Left renal pelvis (tissue), 4 donors: ENCODE measurements at places on chromosomes 6 and 20. TPM values are rescaled to one million over a fixed set of nuclear protein-coding genes. Genes with fewer than 3 reads are reported as not detected.

DNA sequence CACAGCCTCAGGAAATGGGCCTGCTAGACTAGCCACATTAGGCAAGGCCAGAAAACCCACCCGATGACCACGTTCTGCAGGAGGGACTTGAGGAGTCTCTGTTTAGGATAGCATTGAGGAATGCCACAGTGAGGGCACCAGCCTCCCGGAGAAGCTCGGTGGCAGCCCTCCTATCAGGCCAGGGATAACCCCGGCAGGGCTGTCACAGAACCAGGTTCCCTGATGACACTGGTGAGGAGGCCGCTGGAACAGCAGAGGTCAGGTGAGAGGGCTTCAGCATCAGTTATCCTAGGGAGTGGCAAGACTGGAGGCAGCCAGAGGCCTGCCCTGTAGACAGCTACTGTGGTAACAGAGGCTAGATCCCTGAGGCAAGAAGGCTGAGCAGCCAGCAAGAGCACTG, 157.6 kb downstream of the MYLK4 start:
- DNase-seq = no peak

DNA sequence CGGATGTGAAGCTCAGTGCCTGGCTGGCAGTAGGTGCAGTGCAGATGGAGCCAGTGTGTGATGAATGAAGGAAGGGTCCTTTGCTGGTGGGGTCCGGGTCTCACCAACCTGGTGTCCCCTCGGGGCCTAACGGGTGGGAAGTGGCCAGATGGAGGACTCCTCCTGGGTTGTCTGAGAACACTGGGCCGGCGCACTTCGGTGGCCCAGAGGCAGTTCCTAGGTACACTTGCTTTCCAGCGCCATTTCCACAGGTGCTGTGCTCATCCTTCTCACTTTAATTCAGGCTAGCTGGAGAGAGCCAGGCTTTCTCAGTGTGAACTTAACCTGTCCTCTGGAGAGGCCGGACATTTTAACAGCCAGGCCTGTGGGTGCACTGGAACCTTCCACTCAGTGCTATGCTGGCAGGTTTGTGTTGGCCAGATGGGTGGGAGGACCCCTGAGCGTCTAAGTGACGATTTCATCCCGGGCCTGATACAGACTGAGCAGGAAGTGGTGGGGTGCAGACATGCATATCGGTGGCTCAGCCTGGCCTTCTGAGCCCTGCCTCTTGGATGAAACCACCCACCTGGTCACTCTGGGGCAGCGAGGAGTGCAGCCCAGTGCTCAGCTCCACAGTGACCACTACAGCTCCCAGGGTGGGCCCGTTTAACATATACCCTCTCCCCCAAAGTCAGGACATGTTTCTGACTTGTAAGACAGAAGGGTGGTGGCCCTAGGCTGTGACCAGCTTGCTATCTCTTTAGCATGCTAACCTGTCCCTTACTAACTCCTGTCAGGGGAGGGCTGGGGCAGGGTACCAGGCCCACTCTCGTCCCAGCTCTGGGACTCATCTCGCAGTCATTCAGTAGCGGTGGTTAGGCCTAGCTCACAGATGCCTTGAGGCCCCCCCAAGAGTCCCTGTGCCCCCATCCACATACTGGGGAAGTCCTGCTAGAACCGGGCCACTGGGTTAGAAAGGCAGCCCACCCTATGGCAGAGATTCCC, 8.2 kb upstream of the PYGB start:
- no peak for DNase-seq

- no peak for DNase-seq
Observed at GRCh38 chr6:37205175-37205996, 35.4 kb downstream of the PIM1 start.

Gene CGA
- polyA plus RNA-seq = not detected

Gene TTK
- 22.3 TPM for polyA plus RNA-seq

DNA sequence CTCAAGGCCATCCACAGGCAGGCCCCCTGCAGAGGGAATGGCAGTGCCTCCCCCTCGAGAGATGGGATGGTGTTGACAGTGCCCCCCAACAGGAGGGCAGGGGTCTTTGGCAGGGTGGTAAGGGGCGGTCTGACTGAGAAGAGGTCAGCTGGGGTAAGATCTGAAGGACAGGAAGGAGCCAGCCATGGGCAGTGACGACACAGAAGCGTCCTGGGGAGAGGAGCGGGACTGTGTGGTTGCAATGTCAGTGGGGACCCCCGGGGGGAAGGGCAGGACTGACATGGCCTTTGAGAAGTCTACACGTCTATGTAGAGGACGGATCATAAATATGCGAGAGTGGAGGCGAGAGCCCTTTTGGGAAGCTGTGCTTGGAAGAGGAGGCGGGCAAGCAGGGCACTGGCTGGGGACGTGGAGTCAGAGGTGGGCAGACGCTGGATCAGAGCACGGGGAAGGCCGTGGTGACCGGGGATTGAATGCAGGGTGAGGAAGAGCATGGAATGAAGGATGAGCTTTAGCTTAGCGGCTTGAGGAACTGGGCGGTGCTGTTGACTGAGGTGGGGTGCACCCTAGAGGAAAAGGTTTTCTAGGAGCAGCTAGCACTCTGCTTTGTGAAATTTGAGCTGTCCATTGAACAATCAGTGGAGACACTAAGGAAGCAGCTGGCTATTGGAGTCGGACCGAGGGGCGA, 82.5 kb upstream of the AGPAT4 start:
- no peak for DNase-seq

DNA sequence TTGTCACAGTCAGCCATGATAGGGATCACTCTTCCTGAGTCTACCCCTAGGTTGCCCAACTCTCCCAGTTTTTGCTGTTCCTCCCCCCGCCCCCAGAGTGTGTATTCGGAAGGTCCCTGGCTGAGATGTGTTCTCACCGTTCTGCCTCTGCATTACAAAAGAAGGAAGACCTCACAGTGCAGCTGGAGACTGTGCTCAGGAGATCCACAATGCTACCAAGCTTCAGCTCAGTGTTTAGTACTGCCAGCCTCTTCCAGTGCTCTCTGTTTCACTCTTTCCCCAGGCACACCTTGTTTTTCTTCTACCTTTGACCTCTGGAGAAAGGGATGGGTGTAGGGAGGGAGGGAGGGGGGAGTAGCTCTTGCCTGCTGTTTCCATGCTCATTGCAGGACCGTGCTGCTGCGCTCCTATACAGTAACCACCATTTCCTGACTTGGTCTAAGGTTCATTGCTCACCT, 13.4 kb upstream of the MOCS1 start:
- no peak for DNase-seq

GRCh38 chr6:135739288-135739687, 112.2 kb upstream of the PDE7B start:
- DNase-seq = no peak

Gene ANGPT4
- polyA plus RNA-seq = 0.23 TPM

DNA sequence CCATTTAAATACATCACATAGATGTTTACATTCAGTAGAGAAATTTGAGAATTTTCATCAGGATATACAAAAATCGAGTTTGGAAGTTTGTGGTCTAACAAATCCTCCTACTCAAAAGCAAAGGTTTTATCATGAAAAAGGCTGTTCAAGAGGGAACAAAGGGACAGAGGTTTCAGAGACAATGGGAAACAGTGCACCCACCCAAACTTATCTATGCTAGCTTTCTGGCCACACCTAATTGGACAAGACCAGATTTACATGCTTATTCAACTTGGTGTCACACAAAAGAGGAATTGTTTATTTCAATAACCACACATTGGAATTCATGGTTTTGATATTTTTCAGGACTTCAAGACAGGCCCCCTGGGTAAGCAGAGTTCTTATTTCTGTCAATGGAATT, 28.4 kb upstream of the RSPO3 start:
- DNase-seq = no peak

DNA sequence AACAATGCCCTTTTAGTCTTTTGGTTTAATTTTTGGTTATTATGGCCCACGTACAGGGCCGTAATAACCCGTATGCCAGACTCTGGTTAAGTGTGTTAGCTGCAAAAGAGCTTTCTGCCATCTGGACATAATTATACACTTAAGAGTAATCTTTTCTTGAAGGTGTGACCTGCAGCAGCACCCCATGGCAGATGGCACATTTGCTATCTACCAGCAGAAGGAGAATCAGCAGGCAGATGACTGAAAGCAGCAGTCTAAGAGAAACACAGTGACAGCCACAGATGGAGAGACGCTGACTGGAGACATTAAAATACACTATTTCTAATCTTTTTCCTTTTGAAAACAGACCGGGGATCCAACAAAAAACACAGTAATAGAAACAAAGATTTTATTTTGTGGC, 18.7 kb downstream of the ASF1A start:
- DNase-seq = no peak

DNA sequence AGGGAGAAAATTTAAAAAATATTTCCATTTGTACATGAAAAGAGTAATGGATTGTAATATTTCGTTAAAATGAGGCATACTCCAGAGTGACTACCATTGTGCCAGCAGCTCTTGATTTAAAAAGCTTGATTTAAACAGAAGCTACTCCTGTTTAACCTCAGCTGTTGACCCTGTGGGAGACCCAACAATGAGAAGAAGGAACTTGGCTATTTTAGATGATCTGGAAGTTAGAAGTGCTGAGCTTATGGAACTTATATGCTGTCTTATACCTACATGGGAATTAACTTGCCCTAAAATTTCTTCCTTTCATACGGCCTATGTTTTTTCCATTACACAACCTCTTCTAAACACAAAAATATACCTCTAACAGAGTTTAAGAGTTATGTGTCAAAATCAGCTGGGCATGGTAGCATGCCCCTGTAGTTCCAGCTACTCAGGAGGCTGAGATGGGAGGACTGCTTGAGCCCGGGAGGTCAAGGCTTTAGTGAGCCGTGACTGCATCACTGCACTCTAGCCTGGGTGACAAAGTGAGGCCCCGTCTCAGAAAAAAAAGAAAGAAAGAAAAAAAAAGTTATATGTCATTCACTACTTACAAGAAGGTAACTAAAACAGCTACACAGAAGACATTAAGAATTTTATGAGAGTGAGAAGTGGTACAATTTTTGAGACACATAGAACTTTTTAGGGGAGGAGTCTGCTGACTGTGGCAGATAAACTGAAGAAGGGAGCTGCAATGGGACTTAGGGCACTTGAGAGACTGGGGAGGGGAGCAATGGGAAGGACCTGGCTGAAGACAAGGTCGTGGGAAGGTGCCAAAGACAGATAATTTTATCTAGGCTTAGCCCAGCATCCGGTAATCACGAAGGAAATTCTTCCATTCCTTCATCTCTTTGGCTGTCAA, 139.9 kb downstream of the MYB start:
- no peak for DNase-seq
